NCI-H524 treated with DMSO at 0.1 percent for 48 hours (cell line): ENCODE measurements at places on chromosomes 5 and 9.

DNA sequence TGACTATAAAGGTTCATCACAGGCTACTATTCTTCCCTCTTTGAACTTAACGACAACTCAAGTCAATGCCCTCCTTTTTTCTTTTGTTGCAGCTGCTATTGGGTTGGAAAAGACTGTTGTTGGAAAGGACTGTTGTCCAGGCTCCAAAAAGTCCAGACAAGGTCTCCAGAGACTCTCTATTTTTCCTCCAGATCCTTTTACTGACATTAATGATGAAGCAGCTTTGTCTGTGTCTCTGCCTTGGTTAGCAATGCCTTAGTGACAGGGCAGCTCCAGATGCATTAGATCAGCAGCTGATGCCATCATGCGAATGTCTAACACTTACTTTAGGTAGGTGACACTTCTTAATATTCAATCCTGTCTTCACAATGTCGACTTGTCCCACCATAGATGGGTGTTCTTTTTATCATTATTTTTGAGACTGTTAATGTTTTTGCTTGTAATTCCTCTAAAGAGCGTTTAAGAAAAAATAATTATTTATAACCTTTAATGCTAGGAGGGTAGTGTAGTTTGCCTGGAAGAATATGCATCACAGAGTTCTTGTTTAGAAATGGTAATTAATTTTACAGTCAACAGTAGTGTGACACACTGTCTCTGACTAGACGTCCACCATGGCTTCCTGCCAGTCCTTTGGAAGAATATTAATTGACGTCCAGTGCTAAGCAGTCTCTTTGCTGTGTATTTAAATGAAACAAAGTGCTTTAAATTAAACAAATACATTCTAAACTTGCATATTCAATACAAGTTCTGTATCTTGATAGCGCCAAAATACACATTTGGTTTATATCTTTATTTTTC lies 492.2 kb downstream of the NR2F1-AS1 start:
- DNase-seq: no peak

GRCh38 chr9:108269371-108269770 lies 586.4 kb downstream of the ACTL7B start:
- no peak for DNase-seq

- no peak for DNase-seq
These were observed 16.2 kb upstream of the IER5L start for GRCh38 chr9:129194221-129194620.

DNA sequence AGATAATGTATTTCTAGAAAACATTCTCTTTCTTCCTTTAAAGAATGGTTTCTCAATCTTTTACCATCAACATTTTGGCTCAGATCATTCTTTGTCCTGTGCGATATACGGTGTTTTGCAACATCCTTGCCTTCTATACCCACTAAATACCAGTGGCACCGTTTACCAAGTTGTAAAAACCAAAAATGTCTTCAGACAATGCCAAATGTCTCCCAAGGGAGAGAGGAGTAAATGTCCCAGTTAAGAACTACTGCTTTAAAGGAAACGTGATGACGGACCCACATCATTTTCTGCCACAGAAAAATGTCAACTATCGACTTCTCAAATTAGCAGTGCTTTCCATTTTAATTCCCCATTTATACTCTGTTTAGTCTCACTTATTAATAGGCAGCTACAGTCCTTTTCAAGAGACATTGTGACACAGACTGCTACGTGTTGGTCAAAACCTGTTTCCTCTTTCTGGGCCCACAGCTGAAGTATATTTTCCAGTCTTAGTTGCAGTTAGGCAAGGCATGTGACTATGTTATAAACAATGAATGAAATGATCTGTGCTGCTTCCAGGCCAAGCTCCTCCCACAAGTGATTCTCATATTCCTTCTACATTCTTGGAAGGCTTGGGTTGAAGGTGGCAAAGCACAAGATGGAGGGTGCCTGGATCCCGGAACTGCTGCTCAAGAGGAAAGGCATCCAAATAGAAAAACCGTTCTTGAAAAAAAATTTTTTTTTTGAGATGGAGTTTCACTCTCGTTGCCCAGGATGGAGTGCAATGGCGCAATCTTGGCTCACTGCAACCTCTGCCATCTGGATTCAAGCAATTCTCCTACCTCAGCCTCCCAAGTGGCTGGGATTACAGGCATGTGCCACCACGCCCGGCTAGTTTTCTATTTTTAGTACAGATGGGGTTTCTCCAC lies 8.8 kb downstream of the PRXL2C start:
- DNase-seq: no peak

DNA sequence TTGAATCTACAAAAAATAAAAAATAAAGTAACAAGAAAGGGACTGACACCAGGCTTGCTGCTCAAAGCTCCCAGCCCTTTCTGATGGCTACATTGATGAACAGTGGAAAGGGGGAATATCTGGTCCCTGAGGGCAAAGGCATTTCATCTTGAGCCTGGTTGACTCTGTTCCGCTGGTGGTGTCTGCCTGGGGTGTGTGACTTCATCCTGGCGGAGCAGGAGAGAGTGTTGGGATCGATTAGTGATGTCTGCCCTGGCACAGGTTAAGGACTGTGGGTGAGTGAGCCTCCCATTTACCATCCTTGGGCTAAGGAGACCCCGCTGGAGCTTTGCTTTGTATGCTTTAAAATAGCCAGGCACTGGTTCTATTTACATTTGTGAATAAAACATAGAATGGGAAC lies 56.9 kb upstream of the ASS1 start:
- no peak for DNase-seq

DNA sequence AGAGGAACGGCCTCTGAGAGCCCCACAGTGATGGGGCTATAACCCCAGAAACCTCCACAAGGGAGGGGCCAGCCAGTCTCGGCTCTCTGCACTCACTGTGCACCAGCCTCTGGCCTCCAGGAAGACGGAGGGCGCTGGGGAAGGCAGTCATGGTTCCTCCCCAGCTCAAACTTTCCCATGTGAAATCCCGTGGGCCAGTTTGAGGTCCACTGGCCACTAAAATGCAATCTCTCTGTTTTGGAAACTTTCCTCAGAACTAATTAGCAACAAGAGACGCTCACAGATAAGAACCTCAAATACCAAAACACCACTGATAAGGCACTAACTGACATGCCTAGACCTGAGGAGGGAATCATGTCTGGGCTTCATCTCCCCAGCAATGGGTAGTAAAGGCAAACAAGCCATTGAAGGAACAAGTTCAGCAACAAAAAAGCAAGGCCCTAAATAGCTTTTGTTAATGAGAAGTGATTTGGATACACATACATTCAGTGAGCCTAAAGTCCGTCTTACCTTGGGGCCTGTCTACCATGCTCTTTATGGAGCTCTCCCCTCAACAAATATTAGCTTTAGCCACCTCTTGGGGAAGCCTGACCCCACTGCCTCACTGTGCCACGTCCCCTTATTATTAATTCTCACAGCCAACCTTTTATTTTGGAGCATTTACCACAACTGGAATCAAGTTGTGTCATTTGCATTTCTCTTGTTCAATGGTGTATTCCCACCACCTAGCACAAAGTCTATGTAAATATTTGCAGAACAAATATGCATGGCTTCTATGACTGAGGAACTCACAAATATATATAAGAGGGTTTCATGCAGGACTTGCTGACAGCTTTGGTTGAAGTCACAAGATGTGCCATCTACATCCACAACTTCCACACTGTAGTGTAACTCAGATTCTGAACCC lies 56.1 kb upstream of the GLRX start:
- no peak for DNase-seq

GRCh38 chr5:158483281-158483860 lies 616.3 kb downstream of the EBF1 start:
- DNase-seq: no peak

DNA sequence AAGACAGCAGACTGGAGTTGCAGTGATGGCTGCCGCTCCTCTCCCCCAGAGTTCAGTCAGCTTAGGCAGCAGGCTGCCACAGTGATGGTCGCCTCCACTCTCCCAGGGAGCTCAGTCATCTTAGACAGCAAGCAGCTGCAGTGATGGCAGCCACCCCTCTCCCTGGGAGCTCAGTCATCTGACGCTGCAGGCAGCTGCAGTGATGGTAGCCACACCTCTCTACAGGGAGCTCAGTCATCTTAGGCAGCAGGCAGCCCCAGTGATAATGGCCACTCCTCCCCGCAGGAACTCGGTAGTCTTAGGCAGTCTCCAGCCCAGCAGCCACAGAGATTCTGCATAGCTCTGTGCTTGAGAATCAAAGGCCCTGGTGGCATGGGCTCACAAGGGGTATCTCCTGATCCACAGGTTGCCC lies 582.7 kb downstream of the DTWD2 start:
- no peak for DNase-seq

DNA sequence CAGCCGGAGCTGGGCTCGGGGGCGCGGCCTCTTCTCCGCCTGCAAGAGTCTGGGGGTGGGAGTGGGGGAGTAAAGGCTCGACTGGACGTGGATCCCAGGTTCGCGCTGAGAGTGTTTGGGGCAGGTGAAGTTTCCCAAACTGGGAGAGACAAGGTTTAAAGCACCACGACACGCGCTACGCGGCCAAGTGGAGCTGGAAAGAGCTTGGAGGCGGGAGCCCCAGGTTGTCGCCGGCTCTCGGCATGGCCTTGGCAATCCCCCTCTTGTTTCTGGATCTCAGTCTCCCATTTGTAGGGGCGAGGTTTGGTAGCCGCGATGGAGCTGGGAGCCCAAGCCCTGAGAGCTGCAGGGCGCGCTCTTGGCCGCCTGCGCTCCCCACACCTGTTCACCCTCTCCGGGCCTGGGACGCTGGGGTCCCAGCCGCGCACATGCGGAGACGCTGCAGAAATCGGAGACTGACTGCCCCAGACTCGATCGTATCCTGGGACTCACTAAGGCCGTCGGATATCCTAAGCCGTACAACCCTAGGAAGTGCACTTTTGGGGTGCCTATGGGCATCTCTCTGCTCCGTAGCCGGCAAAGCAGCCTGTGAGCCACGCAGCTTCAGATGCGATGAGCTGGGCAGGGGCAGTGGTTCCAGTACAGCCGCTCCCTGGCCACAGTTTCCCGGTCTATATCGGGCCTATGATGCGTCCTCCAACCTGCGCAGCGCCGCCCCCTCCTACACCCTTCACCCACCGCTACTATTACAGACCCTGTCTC lies 937 bp downstream of the TMOD1 start:
- DNase-seq: no peak

- no peak for DNase-seq
These were observed 124.4 kb downstream of the MEF2C start for GRCh38 chr5:88758591-88758990.

DNA sequence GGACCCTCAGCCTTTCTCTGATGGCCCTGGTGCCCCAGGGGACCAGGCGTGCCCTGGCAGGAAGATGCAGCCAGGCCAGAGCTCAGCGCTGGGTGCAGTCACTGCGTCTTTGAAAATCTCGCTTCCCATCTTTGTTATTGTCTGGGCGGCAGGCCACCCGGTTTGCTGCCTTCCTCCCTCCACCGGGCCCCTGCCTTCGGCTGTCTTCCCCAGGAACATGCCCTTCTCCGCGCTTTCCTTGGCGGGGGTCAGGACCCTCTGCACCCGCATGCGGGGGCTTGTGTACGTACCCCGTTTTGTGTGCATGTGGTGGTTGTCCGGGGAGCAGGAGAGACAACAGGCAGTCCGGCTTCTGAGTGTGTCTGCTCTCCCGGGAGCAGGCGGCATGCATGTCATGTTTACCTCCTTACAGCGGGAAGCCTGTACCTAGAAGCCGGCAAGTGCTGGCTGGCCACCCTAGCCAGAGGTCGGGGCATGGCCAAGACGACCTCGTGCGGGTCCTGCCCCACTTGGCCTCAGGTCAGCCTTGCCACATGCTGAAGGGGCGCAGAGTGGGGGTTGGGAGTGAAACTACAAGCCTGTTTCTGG lies 49.5 kb downstream of the DAB2IP start:
- DNase-seq: no peak

GRCh38 chr5:8848366-8848765 lies 697.5 kb downstream of the SEMA5A start:
- DNase-seq: no peak

DNA sequence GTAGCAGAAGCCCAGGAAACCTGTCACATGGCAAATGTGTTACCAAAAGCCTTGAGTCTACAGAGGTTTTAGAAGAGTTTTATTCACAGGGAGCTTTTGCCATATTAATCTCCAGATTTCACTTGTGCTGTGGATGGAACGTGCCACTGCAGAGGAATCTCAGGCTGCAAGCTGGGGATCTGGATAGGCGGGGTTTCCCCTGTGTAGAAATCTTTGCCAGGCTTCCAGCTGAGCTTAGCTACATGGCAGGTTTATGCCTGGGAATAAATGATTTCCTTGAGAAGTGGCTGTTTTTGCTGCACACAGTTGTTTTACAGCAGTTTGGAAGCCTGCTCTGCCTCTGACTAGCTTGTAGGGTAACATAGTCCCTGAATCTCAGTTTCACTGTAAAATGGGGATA lies 224.6 kb upstream of the PLPPR1 start:
- DNase-seq: no peak

DNA sequence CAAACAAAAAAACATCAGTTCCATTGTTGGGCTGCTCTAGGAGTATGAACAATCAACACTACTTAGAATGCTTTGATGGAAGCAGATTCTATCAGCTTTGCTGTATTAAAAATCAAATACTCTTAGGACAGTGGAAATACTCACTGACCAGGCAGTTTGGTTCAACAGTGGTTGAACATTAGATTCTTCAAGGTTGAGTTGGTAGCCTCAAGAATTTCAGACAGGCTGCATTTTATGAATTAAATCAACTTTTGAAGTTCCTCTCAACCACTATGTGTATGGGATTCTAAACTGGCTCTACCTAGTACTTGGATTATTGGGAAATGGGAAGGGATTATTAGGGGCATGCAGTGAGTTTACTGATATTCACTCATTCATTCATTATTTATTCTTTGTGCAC lies 35.0 kb downstream of the ACTBL2 start:
- DNase-seq: no peak

GRCh38 chr5:140596321-140596741 lies 31.7 kb downstream of the SLC35A4 start:
- DNase-seq: no peak
